Amygdala (tissue), 56 donors: ENCODE measurements at places on chromosomes 7 and 10.

- DNase-seq, result no peak
Observed at GRCh38 chr7:2821161-2821841, 22.8 kb downstream of the GNA12 start.

DNA sequence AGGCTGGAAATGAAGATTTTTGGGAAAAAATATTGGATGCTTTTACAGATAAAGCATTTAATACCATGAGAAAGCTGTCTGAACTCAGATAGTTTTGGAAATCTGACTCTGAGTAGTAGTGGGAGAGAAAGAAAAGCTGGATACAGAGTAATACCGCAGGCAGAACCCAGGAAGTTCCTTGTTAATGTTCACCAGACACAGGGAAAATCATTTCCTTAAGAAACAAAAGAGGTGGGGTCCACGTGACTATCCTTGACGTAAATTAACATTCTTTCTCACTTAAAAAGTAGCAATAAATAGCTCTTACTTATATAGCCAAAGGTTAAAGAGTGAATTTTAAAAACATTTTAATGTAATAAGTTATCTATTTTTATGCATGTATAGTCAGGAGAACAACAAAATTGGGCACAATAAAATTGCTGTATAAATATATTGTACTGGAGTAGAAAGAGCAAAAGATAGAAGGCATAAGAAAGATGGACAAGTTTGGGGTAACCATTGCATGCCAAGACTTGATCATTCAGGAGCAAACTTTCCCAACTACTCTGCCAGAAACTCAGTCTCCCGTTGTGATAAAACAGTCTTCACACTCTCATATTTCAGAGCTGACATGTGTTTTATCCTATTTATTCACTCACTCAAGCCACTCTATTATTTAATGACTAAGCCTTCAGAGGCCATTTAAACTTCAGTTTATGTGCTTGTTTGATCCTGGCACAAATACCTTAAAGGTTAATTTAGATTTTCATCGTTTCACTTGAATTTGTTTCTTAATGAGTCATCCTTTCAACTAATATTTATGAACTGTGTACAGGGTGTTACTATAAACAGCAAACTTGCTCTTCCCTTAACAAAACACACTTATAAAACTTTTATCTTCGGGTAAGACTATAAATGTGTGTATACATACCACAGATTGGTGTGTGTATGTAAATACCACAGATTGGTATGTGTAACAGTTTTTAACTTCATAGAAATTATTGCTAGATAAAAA lies 143.1 kb downstream of the GNAI1 start:
- no peak for DNase-seq

GRCh38 chr10:8315619-8316021 lies 261.1 kb downstream of the GATA3 start:
- no peak for DNase-seq

DNA sequence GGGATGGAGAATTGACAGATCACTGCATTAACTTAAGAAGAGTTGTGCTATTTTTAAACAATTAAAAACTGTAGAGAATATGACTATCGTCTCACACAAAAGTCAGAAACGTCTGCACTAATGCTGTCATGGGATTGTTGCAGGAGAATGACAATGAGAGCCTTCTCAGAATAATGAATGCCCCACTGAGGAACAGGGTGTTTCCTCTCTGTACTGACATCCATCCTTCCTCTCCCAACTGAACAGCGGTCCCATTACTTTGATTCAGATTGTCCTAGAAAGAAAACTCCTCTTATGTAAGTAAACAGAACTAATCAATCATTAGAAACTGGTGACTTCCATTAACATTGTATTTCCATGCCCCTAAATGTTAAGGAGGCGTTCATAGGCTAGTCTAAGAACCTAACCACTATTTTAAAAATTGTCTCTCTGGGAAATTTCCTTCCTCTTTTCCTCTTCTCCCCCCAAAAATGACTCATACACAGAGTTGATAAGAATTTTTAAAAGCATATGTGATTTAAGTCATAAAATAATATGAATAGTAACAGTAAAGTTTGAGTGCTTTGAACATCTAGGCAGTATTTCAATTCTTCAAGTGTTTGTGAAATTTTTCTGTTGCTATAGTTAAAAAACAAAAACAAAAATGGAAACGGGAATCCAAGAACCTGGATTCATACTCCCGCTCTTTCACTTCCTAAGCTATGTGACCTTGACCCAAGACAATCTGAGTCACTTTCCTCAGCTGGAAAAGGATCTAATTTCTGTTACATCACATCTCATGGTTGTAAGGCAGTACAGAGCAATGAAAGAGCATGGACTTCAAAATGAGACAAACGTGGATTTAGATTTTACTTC lies 12.7 kb upstream of the MACC1 start:
- no peak for DNase-seq

- DNase-seq, result no peak
Observed at GRCh38 chr7:57256637-57257375, 124.6 kb upstream of the ZNF479 start.

GRCh38 chr10:91880310-91880709 lies 29.0 kb downstream of the FGFBP3 start:
- DNase-seq, result no peak

DNA sequence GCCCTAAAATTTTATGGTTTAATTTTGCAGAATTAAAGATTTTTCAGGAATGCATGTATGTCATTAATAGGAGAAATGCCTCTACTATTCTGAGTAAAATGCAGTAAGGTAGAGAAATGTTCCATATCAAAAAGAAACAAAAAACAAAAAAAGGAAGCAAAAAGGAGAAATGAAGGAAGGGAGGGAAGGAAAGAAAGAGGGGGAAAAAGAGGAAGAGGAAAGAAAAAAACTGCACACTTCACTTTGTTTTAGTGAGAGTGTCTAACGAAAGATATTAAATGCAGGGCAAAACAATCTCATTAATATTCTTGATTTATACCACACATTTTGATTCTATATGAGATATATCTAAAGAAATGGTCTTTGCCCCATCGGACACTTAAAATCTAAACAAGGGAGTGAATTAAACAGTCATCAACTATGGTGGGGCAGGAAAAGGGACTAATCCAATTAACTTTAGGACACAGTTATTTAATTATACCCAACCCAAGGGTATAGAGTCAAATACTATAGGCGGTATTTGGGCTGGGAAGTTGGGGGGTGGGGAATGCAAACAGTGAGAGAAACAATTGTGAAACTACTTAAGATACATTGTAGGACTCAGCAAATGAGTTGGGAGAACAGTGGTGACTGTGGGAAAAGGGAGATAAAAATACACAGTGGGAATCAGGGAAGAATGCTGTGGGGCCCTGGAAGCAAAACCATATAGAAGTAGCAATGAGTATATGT lies 27.0 kb downstream of the IMMP2L start:
- no peak for DNase-seq
